ENCODE measurements at places on chromosomes 13 and 19.
A peak's percentile ranks its signal among the peaks of the same experiment; 100 is the strongest.

GRCh38 chr19:20616071-20616470 is 45.3 kb downstream of the ZNF626 start:
- no peak overlapping the region for H3K4me3 ChIP-seq
- no peak for DNase-seq
- no peaks in the 10 kb centered on the region for H3K27me3 ChIP-seq
- H3K36me3 ChIP-seq: no peaks in the 10 kb centered on the region
- H3K27ac ChIP-seq: no peak overlapping the region
- H3K4me1 ChIP-seq: no peaks in the 10 kb centered on the region

DNA sequence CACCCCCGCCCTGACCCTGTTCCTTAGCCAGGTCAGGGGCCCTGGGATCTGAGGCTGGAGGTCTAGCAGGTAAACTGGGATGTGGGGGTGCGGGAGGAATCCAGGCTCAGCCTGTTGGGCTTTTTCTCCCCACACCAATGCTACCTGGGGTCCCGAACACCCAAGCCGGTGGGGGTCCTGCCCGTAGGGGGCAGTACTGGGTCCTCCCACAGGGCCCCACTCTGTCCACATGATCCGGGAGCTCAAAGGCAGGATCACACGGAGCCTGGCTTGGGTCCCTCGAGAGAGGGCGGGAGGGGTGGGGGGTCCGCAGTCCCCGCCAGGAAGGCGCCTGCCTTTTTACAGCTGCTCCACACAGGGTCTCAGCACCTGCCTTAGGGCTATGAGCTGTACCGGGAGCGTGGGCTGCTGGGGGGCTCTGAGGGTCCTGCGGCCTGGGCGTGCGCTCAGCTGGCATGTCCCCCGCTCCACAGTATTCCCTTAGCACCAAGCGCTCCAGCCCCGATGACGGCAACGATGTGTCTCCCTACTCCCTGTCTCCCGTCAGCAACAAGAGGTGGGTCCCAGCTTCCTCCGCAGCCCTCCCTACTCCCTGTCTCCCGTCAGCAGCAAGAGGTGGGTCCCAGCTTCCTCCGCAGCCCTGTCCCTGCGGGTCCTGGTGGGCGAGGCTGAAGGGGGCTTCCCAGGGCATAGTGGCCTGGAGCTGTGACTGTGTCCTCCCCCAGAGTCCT is 12.3 kb upstream of the TEKTIP1 start:
- peaks cover 23% of the 10 kb centered on the region for H3K36me3 ChIP-seq
- H3K4me1 ChIP-seq: no peaks in the 10 kb centered on the region
- no peaks in the 10 kb centered on the region for H3K27me3 ChIP-seq
- no peak overlapping the region for H3K27ac ChIP-seq
- no peak overlapping the region for H3K4me3 ChIP-seq

GRCh38 chr19:40530091-40530901 is 46.4 kb upstream of the SHKBP1 start:
- no peaks in the 10 kb centered on the region for H3K36me3 ChIP-seq
- peak; percentile 56 for DNase-seq
- peaks cover 69% of the 10 kb centered on the region for H3K27me3 ChIP-seq
- H3K27ac ChIP-seq: no peak overlapping the region
- H3K4me3 ChIP-seq: no peak overlapping the region

DNA sequence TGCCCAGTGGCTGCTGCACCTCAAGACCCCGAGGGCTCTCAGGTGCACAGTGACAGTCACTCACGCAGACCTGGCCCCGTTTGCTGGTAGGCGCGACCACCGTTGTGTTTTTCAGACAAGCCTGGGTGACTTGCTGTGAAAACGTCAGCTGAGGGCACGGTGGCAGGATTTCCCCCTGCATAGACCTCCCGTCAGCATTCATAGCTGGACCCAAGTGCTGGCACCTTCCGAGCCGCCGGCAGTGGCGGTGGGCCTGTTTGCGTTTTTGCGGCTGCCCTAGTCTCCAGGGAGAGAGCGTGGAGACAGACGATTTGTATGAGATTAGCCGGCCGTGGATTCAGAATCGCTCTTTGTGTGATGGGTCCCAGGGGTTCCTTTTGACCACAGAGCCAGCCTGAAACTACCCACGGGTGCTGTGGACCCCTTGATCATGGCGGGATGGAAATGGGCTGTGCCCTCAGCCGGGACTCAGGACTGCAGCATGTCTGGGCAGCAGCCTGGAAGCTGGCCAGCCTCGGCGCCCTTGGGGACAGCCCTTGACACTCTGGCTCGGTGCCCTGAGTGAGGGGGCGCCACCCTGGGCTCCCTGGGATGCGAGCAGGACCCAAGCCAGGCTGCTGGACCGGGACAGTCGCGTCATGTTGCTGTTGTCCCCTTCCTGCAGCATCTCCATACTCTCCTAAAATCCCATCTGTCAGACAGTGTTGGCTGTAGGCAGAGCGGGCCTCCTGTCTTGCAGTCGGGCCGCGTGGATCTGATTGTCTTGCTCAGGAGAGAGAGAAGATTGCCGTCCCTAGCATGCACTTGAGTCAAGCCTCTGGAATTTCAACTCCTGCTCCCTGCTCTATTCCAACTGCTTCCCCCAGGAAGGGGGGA is 8.6 kb downstream of the KDM4B start:
- H3K4me3 ChIP-seq: no peak overlapping the region
- no peak overlapping the region for H3K27ac ChIP-seq
- peaks cover 9% of the 10 kb centered on the region for H3K36me3 ChIP-seq

DNA sequence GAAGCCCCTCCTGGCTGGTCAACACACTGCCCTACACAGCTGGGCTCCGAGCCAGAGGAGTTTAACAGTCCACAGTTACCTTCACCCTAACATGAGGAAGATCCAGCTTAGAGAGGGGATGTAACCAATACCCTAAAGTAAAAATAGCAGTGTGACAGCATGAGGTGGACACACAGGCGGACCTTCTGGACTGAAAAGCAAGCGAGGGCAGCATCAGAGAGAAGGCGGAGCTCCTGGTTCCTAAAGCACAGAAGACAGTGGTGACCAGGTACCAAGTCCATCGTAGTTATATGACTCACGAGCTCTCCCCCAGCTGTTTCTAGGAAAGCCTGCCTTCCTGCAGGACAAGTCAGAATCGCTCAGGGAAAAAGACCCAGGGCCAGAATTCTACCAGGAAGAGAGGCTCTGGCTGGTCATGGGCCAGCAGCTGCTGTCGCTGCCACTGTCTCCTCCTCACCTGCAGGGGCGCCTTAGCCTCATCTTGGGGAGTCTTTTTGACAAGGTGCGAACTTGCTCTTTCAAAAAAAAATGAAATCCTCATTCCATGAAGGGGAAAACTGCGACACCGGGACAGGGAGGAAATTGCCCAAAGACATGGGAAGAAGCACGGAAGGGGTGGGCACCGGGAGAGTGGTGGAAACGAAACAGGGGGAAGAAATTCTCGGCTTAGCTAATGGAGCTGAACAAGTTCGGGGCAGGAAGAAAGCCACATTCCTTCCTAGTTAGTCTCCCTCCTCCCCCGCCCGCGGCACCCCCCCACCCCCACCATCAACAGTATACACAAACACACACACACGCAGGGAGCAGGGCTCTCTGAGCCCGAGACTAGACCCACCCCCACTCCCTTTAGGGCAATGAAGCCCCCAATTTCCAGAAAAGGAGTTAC is 1.7 kb downstream of the ELL start:
- peaks cover 33% of the 10 kb centered on the region for H3K4me1 ChIP-seq
- H3K4me3 ChIP-seq: peak overlapping the region; percentile 98
- H3K27ac ChIP-seq: peak overlapping the region; percentile 89
- no peaks in the 10 kb centered on the region for H3K27me3 ChIP-seq
- H3K36me3 ChIP-seq: peaks cover 6% of the 10 kb centered on the region
- peak; percentile 80 for DNase-seq

DNA sequence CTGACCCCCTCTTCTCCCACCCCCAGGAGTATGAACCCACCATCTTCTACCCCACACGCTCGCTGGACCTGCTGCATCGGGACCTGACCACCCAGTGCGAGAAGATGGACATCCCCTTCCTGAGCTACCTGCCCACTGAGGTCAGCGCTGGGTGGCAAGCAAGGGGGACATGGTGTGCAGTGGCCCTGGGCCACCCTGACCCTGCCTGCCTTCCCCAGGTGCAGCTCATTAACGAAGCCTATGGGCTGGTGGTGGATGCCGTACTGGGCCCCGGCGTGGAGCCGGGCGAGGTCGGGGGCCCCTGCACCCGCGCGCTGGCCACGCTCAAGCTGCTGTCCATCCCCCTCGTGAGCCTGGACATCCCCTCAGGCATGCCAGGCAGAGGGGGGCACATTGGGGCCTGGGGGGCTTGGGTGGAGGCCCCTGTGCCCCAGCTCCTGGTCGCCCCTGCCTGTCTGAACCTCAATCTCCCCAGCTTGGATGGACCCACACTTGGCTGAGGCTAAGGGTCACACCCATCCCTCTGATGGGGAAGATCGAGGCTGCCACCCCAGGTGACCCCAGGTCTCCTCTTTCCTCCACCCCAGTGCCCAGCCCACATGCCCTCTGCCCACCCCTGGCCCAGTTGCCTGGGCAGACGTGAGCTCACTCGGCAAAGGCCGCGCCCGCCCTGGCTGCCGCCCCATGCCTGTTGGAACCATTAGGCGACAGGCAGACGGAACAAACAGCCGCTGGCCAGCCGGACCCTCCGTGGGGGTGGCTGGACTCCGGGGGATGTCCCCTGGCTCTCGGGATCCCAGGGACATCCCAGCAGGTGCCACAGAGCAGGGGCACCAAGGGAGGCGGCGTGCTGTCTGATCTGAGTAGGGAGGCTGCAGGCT is 2.5 kb upstream of the CILP2 start:
- no peak for DNase-seq
- H3K27ac ChIP-seq: no peak overlapping the region
- H3K4me3 ChIP-seq: no peak overlapping the region
- peaks cover 46% of the 10 kb centered on the region for H3K27me3 ChIP-seq
- H3K4me1 ChIP-seq: peaks cover 26% of the 10 kb centered on the region

Data from activated naive CD4-positive, alpha-beta T cell treated with anti-CD3 and anti-CD28 coated beads, Interleukin-2, amount 10 ng/mL, durations not matched to agents 7 days and 5 days (primary cell).